Jurkat, Clone E6-1 (cell line): ENCODE measurements at places on chromosomes 2 and 18.

DNA sequence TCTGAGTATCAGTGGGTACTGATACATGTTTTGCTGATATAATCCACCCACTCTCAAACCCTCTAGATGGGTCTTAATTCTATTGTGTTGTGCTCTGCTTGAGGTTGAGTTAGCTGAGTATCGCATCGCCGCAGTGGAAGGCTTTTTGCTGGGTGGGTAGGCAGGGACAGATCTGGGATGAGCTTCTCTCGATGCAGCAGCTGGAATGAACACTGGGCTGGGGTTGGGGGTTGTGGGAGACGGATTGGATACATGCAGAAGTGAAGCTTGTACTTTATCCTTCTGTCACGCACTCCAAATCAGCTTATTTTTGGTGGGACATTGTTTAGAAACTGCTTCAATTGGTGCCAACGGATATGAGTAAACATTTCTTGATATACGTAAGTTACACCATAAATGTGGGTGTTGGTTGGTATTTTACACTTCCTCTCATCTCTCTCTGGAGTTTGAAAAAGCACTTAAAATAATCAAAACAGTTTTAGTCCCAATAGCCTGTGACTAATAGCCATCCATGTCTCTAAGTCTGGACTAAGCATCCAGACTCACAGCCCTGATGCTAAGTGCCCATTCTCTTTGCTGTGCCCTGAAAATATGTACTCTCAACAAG lies 107.1 kb downstream of the POLE4 start:
- DNase-seq: no peak

DNA sequence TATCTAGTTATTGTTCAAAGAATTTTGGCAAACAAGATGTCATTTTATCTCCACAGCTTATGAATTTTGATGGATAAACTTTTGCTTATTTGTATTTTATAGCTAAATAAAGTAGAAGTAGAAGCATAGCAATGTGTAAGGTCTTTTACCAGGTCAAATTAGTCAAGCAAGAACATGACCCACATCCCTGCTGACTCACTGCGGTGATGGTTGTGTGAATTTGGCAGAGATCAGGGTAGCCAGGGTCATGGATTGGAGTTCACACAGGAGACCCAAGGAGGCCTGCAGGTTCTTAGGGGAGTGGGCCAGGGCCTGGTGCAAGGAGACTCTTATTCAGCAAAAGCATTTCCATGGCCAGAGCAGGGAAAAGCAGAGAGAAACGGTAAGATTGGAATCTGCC lies 18.7 kb downstream of the SP140 start:
- DNase-seq: no peak

DNA sequence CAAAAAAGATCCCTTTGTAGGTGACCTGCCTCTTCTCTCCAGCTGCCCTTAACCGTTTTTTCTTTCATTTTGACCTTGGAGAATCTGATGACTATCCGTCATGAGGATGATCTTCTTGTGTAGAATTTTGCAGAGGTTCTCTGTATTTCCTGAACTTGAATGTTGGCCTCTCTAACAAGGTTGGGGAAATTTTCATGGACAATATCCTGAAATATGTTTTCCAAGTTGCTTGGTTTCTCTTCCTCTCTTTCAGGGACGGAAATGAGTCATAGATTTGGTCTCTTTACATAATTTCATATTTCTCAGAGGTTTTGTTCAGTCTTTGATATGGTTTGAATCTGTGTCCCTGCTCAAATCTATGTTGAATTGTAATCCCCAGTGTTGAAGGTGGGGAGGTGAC lies 34.0 kb downstream of the ZC3H8 start:
- no peak for DNase-seq

GRCh38 chr2:181046833-181047232 lies 66.4 kb downstream of the UBE2E3 start:
- DNase-seq: no peak

- no peak for DNase-seq
These were observed 310.1 kb downstream of the ALK start for GRCh38 chr2:29611261-29611660.

GRCh38 chr18:36274083-36274715 lies 23.3 kb upstream of the FHOD3 start:
- DNase-seq: no peak

- DNase-seq: no peak
These were observed 73.4 kb downstream of the SLC66A3 start for GRCh38 chr2:11228692-11229091.

DNA sequence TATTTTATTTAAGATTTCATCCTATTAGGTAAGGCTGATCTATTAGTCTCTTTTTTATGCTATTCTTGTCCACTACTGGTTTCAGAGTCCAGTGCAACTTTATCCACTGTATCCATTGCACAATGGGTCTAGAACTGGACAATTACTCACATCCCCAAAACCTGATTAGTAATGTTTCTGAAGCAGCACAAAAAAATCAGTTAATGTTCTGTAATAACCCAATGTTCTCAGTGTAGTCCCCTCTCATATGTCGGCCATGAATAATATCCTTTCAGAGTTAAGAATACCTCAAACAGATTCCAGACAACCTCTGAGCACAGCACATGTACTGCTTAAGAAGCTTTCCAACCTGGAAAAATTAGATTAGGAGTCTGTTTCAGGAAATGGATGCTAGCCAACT lies 29.7 kb downstream of the MGAT4A start:
- DNase-seq: no peak

- no peak for DNase-seq
These were observed 47.3 kb downstream of the C2orf42 start for GRCh38 chr2:70143314-70144150.

GRCh38 chr2:133489641-133490410 lies 78.4 kb downstream of the NCKAP5 start:
- no peak for DNase-seq

- DNase-seq: peak; percentile 9
These were observed 53.0 kb upstream of the GALNT3 start for GRCh38 chr2:165847001-165847400.

GRCh38 chr2:85266146-85267041 lies 61.4 kb downstream of the TGOLN2 start:
- peak; percentile 19 for DNase-seq

GRCh38 chr18:2240311-2240705 lies 331.0 kb downstream of the METTL4 start:
- no peak for DNase-seq
